Testis (tissue), 5 donors: ENCODE measurements at places on chromosomes 13 and 19. TPM values are rescaled to one million over a fixed set of nuclear protein-coding genes. Genes with fewer than 3 reads are reported as not detected.

The DNAAF3 gene
- total RNA-seq: 69.9 TPM

The TINCR gene
- 5.6 TPM for total RNA-seq

The TPTE2 gene
- 9.9 TPM for total RNA-seq

The PRR22 gene
- total RNA-seq: 35.0 TPM

GRCh38 chr13:98970330-98970729, 7.5 kb downstream of the DOCK9 start:
- H3K4me1 ChIP-seq: no peaks in the 10 kb centered on the region
- DNase-seq: no peak
- H3K4me3 ChIP-seq: no peak overlapping the region
- no peaks in the 10 kb centered on the region for H3K27me3 ChIP-seq

DNA sequence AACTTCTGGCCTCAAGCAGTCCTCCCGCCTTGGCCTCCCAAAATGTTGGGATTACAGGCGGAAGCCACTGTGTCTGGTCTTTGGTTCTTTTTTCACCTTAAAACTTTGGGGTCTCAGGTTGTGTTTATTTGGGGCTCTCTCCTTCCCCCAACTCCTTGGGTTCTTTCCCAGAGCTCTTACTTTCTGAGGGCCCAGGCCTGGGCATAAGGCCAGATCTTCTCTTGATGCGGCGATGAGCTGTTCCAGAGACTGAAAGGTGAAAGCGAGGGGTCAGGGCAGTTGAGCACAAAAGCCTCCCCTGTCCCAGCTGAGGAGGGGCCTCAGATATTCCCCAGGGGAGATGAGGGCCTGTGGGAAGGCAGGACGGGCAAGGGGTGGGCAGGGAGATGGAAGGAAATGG, 7.1 kb downstream of the POLR1G start:
- no peak for DNase-seq
- H3K27ac ChIP-seq: no peak overlapping the region
- H3K36me3 ChIP-seq: no peaks in the 10 kb centered on the region
- H3K4me1 ChIP-seq: no peaks in the 10 kb centered on the region

- no peak overlapping the region for H3K27ac ChIP-seq
- DNase-seq: no peak
- peaks cover 5% of the 10 kb centered on the region for H3K4me1 ChIP-seq
- no peaks in the 10 kb centered on the region for H3K27me3 ChIP-seq
- no peaks in the 10 kb centered on the region for H3K36me3 ChIP-seq
- no peak overlapping the region for H3K4me3 ChIP-seq
Measured at GRCh38 chr13:95269756-95270155, 31.5 kb downstream of the ABCC4 start.

DNA sequence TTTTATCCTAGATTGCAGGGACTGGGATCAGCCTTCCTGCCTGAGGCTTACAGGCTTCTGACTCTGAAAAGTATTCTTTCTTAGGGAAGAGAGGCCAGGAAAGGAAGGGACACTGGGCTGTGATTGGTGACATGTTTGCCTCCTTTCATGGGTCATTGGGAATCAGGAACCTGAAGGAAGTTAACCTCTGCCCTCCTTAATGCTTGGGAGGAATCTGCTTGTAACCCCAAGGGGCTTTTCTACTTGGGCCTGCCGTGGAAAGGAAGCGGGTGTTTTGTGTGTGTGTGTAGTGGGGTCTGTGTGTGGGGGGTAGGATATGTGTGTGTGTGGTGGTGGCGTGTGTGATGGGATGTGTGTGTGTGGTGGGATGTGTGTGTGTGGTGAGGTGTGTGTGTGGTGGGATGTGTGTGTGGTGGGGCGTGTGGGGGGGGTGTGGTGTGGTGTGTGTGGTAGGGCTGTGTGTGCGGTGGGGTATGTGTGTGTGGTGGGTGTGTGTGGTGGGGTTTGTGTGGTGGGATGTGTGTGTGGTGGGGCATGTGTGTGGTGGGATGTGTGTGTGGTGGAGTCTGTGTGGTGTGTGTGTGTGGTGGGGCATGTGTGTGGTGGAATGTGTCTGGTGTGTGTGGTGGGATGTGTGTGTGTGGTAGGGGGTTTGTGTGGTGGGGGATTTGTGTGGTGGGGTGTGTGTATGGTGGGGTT, 41.3 kb upstream of the NPAS1 start:
- peaks cover 56% of the 10 kb centered on the region for H3K4me1 ChIP-seq
- H3K4me3 ChIP-seq: no peak overlapping the region
- no peaks in the 10 kb centered on the region for H3K27me3 ChIP-seq
- no peak for DNase-seq

DNA sequence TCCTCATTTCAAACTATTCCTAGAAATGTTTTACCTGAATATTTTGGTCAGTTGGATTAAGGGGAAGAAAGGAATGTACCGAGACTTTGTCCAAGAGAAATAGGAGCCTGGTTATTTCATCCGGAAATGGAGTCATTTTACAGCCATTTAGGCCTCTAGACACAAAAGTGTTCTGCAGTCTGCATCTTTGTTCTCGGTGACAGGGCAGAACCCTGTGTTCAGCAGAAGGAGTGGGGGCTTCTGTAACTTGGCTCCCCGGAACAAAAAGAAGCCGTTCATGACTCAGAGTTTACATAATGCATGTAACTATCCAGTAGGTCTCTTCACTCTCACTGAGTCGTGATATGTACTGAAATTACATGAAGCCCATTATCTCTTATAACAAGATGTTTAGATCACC, 21.6 kb upstream of the FNDC3A start:
- H3K27me3 ChIP-seq: no peaks in the 10 kb centered on the region
- no peak overlapping the region for H3K27ac ChIP-seq
- H3K4me1 ChIP-seq: no peaks in the 10 kb centered on the region
- no peak overlapping the region for H3K4me3 ChIP-seq
- no peaks in the 10 kb centered on the region for H3K36me3 ChIP-seq

- H3K27me3 ChIP-seq: no peaks in the 10 kb centered on the region
- no peak overlapping the region for H3K27ac ChIP-seq
- H3K4me3 ChIP-seq: no peak overlapping the region
- no peaks in the 10 kb centered on the region for H3K36me3 ChIP-seq
- no peak for DNase-seq
Measured at GRCh38 chr13:40377783-40378182, 288.7 kb downstream of the FOXO1 start.

DNA sequence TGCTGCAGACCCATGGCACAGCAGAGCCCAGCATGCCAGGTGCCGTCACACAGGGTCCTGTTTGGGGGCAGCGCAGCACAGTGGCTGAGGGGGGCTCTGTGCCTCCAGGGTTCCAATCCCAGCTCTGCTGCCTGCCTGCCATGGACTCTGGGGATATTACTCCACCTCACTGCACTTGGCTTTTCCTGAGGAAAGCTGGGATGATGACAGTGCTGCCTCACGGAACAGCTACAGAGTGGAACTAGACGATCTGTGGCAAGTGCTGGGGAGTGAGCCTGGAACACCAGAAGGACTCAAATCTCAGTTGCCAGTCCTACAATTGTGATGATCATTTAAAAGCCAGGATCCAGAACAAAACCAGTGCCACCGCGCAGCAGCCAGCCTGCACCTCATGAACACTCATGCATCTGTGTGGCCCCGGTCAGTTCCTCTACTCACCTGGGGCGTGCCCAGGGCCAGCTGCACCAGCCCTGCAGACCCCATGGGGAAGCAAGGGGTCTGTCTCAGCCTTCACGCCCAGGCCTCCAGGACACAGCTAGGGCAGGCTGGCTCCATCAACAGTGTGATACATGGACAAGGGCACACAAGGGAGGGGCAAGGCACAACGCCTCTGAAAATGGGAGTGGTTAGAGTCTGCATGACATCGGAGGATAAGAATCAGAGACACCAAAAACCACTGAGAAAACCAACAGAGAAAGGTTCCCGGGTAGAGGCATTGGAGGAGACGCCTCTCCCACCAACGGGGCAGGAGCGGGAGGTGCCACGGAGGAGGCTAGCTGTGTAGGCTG, 55.2 kb downstream of the ATP7B start:
- no peaks in the 10 kb centered on the region for H3K27me3 ChIP-seq
- no peaks in the 10 kb centered on the region for H3K36me3 ChIP-seq
- no peaks in the 10 kb centered on the region for H3K4me1 ChIP-seq
- H3K4me3 ChIP-seq: no peak overlapping the region
- no peak overlapping the region for H3K27ac ChIP-seq
- DNase-seq: no peak

DNA sequence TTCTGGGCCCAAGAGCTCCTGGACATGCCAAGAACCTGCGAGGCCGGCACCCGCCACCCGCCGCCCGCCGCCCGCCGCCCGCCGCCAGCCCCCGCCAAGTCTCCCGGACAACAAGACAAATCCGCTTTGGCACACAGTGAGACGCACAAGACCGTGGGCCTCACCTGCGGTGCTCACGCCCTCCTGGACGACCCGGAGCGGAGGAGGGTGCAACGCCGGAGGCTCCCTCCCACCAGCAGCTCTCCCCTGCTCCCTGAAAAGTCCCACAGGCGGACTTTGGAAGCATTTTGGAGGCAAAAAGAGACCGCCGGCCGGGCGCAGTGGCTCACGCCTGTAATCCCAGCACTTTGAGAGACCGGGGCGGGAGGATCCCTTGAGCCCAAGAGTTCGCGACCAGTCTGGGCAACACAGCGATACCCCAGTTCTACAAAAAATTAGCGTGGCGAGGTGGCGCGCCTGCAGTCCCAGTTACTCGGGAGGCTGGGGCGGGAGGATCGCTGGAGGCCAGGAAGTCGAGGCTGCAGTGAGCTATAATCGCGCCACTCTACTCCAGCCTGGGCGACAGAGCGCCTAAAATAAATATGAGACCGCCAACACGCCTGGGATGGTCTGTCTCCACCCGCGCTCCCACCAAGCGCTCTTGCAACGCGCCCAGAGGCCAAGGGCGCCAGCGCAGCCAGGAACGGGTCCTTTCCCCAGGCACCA, 783 bp downstream of the RHPN2 start:
- no peaks in the 10 kb centered on the region for H3K36me3 ChIP-seq
- H3K27ac ChIP-seq: no peak overlapping the region

DNA sequence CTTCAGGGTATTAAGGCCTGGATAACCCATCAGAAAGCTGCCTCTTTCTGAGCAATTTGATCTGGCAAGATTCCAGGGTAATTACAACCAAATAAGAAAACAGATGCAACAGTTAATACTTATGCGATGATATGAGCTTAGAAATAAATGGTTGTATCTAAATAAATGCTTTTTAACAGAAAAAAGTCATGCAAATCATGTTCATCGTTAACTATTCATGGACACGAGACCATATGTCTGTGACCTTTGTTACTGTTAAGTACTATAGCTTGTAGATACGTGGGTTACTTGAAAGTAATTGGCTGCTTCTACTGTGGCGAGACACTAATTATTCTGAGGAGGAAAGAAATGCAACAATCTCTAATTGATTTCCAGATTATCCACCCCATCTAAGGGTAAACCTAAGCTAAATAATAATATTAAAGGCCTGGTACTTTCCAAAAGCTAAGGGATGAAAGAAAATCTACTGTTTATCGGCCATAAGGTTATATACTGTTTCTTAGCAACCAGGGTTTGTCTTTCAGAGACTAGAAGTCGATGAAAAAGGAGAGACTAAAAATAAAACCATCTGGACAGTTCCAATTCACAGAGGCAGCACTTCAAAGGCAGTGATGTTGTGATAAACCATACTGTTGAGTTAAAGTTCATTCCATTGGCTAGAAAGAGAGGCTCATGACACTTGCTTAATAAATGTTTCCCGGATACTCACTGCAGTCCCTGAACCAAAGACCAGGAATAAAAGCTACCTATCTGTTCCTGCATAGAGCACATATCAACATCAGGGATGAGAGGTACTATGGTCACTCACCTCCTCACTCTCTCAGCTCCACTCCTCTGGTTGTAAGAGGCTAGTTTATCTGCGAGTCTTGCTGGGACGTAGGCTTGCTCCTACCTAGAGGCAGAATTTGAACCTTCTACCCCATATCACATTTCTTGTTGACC, 1.5 kb downstream of the EPSTI1 start:
- no peaks in the 10 kb centered on the region for H3K36me3 ChIP-seq
- H3K27ac ChIP-seq: no peak overlapping the region

GRCh38 chr13:101703838-101704237, 251.4 kb downstream of the ITGBL1 start:
- no peak overlapping the region for H3K27ac ChIP-seq
- no peaks in the 10 kb centered on the region for H3K27me3 ChIP-seq
- H3K4me1 ChIP-seq: no peaks in the 10 kb centered on the region
- DNase-seq: no peak
